ENCODE measurements at places on chromosomes 3 and 15.

DNA sequence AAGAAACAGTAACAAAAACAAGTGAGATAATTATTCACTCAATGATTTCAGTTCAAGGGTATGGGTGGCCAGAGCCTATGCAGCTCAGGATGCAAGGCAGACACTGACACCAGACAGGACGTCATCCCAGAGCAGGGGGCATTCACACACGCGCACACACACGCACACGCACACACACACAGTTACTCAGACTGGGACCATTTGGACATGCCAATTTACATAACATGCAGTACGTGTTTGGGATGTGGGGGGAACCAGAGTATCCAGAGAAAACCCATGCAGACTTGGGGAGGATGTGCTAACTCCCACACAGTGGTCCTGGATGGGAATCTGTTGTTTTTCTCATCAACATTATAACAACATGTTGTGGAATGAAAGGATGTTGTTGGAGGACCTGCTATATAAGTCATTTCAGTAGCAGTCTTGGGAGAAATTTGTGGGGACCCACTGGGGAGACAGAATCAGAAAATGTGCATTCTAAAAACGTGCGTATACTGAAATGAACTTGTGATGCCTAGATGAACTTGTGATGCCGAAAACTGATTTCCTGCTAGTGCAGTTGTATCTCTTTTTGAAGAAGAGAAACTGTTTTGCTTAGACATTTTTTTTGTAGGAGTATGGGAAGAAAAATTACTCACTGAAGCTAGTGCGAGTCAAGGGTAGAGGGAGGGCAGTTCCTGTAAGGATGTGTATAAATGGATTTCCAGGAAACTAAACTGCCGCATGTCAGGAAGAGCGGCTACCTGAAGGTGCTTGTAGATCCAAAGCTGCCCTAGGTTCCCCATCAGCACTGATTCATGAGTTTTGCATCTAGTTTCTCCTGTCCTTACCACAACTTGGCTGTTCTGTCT, 25.2 kb downstream of the CD200 start:
- DNase-seq: no peak

GRCh38 chr3:38988955-38989354, 62.8 kb downstream of the SCN11A start:
- DNase-seq: no peak

DNA sequence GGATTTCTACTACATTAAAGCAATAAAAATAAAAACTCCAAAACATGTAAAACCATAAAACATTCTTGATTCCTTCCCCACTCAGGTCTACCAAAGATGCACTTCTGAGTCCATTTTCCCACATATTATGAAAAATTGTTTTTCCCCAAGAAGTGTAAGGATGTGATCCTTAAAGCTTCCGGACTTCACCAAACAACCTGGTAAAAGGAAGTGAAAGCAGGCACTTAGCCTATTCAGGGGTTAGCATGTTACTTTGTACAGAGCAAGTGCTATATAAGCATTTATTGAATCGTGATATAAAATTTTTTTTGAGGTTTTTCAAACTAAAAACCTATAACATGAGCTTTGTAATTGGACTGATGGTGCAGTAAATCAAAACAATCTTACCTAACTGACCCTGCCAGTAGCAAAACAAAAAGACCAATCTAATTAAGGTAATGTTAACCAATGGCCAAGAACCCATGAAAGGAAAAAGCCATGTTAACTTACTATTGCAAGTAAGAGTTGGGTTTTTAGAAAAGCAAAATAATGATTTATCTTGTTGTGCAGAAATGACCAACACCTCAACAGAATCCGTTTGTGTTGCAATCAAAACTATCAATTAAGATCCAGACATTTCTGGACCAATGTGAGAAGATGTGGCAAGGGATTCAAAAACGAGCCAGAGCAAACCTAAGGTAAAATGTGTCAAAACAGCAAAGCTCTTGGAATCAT, 1.8 kb downstream of the SETD2 start:
- DNase-seq: no peak

- DNase-seq: no peak
Measured at GRCh38 chr15:74725225-74725774, at the start of gene CYP1A1. TSS of gene CYP1A1 (minus strand) at chr15:74725528. CDS start at chr15:74723097, 2,431 bp downstream.

DNA sequence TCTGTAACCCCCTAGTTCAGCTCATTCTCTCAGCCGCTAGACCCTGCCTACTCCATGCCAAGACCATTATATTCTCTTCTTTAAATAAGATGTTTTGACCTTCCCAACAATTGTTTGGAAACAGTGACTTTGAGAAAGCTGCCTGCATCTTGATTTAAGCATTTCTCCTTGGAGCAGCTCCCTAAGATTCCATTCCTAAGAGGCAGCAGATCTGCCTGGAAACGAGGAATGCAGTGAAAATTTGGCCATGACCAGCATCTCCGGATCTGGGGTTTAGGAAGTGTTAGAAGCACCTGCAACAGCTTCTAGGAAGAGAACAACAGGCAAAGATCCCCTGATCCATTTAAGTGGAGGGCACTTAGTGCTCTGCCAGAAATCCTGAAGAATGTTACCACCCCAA, 235.7 kb downstream of the NTRK3 start:
- DNase-seq: no peak

- no peak for DNase-seq
Measured at GRCh38 chr3:188729422-188729821, 442.3 kb upstream of the TPRG1 start.

GRCh38 chr3:111545349-111545748, 3.4 kb downstream of the CD96 start:
- no peak for DNase-seq

DNA sequence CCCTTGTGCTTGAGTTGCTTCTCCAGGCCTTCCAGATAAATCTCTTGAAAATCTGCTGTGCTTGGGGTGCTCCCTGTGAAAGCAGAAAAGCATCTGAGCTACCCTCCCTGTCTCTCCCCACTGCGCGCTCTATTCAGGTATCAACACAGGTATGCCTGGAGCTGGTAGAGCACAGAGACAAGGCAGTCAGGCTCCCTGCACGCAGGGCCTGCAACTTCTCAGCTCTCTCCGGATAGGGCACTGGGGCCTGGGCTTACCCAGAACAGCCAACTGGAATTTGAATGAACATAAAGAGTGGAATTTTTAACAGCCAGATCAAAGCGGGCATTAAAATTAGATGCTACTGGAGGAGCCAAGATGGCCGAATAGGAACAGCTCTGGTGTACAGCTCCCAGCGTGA, 183.6 kb downstream of the XXYLT1 start:
- DNase-seq: no peak

- DNase-seq: no peak
Measured at GRCh38 chr3:185900228-185900627, 37.6 kb downstream of the TRA2B start.

GRCh38 chr3:12553921-12554391, 2.9 kb upstream of the MKRN2 start:
- no peak for DNase-seq

- no peak for DNase-seq
Measured at GRCh38 chr15:85331655-85332285, 48.6 kb upstream of the AKAP13 start.

- no peak for DNase-seq
Measured at GRCh38 chr3:131619821-131620220, 117.0 kb upstream of the MRPL3 start.

DNA sequence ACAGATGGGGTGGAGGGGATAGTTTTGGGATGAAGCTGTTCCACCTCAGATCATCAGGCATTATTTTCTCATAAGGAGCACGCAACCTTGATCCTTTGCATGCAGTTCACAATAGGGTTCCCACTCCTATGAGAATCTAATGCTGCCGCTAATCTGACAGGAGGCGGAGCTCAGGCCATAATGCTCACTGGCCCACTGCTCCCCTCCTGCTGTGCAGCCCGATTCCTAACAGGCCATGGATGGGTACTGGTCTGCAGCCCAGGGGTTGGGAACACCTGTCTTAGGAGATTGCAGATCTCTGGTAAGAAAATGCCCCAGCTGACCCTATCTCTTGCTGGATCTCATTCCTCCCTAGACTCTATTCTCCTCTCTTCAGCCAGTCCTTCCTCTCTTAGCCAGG, 6.8 kb downstream of the CSTA start:
- DNase-seq: no peak

GRCh38 chr3:185714085-185714484, 110.8 kb downstream of the IGF2BP2 start:
- no peak for DNase-seq

DNA sequence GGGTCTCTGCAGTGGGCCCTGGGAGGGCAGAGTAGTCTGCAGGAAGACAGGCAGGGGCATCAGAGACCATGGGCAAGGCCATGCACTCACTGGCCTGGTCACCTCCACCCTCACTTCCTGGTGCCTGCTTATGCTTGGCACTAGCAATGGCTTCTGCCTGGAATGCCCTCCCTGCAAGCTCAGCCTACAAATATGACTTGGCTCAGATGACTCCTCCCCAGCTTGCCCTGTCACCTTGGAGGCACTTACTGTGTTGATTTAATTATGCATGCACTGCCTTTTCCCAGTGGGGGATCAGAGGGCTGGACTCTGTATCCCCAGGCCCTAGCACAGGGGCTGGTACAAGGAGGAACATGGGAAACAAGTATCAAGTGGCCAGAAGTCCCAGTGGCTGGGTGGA, 7.8 kb downstream of the C3orf18 start:
- no peak for DNase-seq

DNA sequence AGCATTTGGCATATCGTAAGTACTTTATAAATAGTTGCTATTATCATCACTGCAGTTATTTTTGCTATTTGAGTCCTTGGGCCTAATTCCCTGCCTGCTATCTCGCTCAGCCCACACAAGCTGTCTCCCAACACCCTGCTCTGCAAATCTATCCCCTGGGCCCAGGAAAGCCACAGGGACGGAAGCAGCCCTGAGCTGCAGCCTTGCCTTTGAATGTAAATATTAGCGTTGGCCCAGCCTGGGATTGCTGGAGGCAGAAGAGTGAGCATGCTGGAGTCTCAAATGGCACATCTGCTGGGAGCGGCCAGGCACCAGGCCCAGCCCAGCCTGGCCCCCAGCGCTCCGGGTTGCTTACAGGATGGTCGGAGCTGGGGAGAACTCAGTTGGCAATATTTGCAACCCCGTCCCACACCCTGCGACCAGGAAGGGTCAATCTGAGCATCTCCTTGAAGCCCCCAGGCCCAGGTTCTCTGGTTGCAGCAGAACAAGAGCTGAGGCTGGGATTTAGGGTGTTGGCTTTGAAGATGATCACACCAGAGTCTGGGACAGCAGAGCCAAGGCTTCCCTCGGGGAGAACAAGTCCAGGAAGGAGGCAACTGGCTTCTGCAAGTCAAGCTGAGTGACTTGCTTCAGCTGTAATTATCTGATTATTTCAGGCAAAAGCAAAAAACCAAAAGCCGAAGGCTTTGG, 529.6 kb downstream of the SHQ1 start:
- no peak for DNase-seq

- DNase-seq: no peak
Measured at GRCh38 chr15:88454867-88455810, 12.0 kb downstream of the MRPL46 start.

DNA sequence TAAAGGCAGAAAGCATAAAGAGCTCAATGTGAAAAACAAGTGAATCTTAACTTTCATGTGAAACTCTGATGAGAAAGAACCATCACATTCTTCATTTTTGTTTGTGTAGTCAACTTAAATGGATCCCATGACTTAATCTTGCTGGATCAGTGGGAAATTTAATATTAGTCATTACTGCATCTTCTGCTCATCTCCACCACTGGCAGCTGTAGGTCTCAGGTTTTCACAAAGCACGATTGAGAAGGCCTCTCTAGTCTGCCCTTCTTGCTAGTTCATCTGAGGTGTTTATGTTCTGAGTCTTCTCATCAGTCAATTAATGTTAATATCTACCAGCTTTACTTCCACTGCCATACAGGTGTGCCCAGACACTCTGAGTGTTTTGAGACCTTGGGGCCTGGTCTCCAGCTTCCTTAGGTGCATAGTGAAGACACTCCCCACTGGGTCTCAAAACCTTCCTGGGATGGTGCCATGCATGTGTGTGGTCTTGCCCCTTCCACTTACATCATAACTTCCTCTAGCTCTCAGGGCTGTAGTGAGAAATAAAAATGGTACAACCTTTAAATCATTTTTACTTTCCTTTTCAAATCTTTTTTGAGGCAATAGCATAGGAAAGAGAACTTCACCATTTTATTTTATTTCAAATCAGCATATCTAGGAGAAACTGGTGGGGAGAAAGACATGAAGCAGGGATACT, 421.6 kb upstream of the CBLB start:
- DNase-seq: no peak

DNA sequence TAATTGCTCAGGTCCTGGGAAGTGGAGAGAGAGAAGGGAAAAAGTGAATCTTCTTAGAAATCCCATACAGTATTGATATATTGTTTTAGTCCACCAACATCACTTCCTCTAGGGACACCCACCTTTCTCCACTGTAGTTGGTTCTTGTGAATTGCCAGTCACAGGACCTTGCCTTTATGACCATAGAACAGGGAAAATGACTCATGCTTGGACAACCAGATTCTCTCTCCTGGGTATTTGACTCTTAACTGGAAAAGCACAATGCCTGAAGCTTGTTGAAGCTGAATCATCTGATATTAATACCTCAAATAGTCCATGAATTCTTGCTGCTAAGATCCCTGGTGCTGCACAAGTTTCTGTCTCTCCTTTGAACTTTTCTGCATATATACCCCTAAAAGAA, 32.5 kb upstream of the DCLK3 start:
- no peak for DNase-seq

DNA sequence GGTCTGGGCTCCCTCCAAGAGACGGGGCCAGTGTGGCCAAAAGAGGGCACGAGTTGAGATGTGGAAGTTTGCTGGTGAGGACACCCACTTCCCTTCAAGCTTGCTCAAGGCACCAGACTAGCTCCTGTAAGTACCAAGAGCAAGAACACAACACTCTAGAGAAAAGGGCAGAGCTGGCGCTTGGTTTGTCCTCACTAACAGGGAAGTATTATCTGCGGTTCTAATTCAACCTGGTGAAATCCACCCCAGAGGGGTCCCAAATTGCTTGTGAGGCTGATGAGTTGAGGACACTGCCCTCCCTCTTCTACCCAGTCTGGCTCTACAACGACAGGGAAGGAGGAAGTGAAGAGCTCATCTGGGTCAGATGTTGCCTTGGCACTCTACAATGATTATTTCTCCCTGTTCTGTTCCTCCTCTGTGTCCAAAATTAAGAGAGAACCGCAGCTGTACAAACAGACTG, 16.9 kb upstream of the FSIP1 start:
- no peak for DNase-seq

DNA sequence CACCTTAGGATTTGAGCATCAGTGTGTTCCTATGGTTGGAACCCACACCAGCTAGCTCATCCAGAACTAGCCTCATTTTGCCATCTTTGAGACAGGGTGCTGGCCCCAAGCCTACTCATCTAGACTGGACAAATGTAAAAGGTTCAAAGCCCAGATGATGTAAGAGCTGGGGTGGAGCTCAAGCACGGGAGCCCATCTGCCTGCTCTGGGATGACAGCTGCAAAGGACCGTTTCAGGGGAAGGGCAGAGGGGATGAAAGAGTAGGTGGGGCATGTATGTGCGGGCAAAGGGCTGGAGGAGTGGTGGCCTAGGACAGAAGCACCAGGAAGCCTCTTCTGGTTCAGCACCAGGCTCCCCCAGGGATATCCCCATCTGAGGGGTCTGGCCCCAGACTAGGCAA, 15.8 kb downstream of the CLK3 start:
- DNase-seq: no peak

All from activated T-helper 1 cell treated with anti-CD3 and anti-CD28 coated beads, Interleukin-2, amount 50 U/mL, for 16 hours (primary cell).